ENCODE measurements at places on chromosomes 6 and 20.
A peak's percentile ranks its signal among the peaks of the same experiment; 100 is the strongest.

- DNase-seq = no peak
Observed at GRCh38 chr6:47483516-47483852, 5.9 kb downstream of the CD2AP start.

GRCh38 chr6:52647199-52647598 is 23.7 kb upstream of the TMEM14A start:
- DNase-seq = no peak

- DNase-seq = no peak
Observed at GRCh38 chr6:29596381-29596900, 11.5 kb downstream of the OR2H2 start.

DNA sequence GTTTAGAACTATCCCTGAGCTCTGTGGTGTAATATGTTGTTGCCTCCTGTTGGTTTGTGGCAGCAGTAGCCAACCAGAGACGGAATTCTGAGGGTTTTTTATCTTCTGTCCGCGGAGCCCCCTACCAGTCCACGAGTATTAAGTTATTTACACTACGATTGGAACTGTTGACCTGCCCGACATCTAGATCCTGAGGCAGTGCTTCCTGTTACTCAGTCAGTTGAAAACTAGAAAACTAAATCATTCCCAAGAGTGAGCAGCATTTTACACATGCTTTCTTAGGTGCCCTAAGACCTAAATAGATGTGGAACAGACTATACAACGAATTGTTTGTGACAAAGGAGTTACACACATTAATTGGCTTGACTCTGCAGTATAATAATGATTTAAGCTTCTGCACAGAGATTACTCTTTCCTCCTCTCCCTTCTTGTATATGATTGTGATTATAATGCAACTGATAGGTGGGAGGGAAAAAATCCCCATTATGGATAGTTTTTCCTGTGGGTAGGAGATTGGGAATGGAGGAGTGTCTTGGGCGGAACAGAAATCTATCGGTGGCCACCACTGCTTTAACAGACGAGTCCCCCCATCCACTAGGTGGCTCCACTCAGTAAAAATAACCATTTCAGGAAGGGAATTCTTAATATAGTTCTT is 1.7 kb downstream of the LOC128125822 start:
- DNase-seq = peak; percentile 37

DNA sequence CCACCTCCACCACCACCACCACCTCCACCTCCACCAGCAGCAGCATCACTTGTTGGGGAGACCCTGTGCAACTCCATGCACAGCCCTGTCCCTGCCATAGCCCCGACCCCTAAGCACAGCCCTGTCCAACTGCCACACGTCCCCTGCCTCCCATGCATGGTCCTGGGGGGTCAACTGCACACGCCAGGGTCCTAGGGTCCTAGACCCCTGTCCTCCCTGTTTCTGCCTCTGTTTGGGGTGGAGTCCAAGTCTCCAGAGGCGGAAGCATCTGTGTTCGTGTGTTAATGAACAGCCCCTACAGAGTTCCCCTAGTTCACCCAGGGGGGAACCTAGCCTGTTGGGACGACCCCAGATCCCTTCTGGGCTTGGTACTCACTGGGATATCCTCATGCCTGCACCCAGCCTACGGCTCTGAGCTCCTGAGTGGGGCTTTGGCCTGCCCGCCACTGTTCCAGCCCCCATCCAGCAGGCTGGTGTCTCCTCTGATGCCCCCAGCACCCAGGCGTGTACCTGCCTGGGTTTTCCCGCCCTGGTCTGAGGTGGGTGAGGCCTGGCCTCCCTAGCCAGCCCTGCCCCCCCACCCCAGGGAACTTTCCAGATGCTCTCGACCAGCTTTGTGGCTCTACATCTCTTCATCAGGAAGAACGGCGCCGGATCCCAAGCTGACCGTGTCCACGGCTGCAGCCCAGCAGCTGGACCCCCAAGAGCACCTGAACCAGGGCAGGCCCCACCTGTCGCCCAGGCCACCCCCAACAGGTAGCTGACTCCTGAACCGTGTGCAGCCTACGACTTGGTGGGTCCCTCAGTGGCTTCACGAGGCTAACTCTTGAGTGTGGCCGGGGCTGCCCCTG is 2.5 kb upstream of the TNFRSF6B start:
- no peak for DNase-seq

GRCh38 chr20:4091490-4092479 is 76.4 kb upstream of the RNF24 start:
- peak; percentile 80 for DNase-seq

DNA sequence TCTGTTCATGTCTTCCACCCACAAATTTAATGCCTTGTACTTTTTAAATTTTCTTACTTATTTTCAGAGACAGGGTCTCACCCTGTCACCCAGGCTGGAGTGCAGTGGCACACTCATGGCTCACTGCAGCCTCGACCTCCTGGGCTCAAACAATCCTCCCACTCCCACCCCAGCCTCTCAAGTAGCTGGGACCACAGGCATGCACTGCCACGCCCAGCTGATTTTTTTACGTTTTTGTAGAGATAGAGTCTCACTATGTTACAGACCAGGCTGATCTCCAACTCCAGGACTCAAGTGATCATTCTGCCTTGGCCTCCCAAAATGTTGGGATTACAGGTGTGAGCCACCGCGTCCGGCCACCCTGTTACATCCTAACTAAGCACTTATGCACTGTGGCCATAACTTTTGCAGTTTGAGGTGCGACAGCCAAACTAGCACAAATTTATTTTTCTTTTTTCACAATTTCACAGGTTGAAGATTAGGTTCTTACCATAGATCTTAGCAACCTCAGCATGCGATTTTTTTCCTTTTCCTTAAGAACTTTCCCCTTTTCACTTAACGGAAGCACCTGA is 92.1 kb downstream of the EPB41L2 start:
- DNase-seq = no peak

DNA sequence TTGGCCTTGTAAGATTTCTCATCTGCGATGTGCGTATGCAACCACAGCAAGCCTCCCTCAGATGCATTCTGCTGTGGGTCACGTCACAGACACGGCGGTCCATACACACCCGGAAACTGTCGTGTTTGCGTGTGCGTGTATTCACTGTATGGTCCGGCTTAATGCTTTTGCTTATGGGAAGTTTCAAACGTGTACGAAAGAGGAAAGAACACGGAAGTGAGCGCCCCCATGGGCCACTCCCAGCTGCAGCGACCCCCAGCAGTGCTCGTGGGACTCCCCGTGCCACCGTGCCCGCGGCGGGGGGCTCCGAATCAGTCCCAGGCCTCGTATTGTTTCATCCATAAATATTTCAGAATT is 10.2 kb downstream of the DLL1 start:
- DNase-seq = no peak
